ENCODE measurements at places on chromosomes 6 and 20.

GRCh38 chr6:34459899-34460593, 5.8 kb upstream of the PACSIN1 start:
- peak; percentile 87 for DNase-seq

DNA sequence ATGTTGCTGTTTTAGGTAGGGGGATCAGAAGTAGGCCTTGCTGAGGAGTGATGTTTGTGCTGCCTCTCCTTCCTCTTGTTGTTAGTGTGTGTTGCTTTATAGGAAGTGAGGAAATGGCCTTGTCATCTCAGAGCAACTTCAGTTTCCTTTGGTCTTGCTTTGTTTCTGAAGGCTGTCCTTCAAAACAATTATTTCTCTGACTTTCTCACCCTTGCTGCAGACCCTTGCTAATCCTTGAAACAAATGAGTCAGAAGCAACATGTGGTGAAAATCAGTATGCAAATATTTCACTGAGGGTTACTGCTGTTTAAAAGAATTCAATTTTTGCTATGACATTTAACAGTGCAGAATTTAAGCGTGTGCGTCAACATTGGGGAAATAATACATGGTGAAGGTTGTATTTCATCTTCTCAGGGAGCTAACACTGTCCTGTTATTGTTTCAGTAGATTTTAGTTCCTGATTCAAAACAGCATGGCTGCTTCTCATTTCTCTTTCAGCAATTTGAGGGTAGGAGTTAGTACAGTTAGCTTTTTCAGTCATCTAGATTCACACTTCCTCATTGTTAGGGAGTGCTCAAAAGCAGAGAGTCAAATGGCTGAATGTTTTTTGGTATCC, 13.8 kb downstream of the RNF144B start:
- no peak for DNase-seq

DNA sequence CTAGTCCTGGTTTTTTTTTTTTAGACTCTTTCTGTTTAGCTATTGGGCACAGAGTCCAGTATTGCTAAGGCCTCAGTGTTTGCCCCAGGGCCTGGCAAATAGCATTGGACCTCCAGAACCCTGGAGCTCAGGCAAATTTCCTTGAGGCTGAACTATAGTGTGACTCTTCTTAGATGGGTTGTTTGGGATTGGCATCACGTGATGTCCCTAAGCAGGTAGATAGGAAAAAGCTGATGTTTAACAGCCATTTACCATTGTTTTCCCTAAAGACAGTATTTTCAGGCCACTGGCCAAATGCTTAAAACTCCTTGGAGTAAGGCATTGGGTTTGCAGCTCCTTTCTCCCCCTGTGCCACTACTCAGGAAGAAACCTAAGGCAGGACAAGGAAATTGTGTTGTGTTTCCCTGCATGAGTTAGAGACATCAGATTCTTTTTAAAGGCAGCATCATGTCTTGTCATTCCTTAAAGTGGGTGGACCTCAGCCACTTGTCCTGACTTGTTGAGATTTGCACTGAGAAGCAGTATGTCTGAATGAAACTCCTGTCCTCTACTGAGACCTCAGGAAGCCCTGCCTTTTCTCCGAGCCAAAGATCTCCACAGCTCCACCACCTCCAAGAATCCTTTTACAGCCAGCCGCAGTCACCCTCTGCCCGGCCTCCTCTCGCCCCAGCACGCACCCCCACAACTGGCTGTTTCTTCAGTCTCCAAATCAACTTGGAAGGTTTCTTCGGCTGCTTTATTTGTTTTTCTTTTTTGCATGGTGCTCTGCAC, 46.2 kb upstream of the RNF144B start:
- no peak for DNase-seq

GRCh38 chr20:33176101-33176500, 8.1 kb downstream of the BPIFA2 start:
- DNase-seq = no peak

- no peak for DNase-seq
Measured at GRCh38 chr6:82705579-82705978, 342.0 kb downstream of the TPBG start.

- no peak for DNase-seq
Measured at GRCh38 chr20:36303020-36303595, 3.0 kb upstream of the DLGAP4 start.

GRCh38 chr20:25076731-25077609, 5.0 kb downstream of the VSX1 start:
- DNase-seq = peak; percentile 49

DNA sequence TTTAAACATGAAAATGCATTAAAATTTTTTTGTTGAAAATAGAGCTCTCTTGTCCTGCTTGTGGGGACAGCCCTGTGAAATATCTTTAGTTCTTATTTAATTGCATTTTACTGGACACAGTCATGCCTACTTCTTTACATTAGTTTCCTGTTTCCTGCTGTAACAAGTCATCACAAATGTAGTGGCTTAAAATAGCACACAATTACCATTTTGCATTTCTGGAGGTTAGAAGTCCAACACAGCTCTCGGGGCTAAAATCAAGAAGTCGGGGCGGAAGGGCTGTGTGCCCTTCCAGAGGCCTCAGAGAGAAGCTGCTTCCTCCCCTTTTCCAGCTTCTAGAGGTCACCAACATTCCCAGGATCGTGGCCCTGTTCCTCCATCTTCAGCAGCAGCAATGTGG, 29.4 kb downstream of the PNLDC1 start:
- no peak for DNase-seq

- no peak for DNase-seq
Measured at GRCh38 chr6:29678114-29678513, 2.8 kb downstream of the ZFP57 start.

DNA sequence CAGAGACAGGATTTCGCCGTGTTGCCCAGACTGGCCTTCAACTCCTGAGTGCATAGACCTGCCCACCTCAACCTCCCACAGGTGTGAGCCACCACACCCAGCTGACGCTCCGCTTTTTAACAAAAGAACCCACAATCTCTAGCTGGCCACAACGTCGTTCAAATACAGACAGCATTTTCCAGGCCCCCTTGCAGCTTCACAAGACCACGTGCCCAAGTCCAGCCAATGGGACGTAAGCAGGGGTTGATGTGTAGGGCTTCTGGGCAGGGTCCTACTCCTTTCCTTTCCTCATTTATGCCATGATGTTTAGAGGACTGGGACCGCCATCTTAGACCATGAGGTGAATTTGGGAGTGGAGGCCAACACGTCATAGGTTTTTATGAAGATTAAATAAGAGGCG, 81.0 kb downstream of the TFAP2C start:
- no peak for DNase-seq

DNA sequence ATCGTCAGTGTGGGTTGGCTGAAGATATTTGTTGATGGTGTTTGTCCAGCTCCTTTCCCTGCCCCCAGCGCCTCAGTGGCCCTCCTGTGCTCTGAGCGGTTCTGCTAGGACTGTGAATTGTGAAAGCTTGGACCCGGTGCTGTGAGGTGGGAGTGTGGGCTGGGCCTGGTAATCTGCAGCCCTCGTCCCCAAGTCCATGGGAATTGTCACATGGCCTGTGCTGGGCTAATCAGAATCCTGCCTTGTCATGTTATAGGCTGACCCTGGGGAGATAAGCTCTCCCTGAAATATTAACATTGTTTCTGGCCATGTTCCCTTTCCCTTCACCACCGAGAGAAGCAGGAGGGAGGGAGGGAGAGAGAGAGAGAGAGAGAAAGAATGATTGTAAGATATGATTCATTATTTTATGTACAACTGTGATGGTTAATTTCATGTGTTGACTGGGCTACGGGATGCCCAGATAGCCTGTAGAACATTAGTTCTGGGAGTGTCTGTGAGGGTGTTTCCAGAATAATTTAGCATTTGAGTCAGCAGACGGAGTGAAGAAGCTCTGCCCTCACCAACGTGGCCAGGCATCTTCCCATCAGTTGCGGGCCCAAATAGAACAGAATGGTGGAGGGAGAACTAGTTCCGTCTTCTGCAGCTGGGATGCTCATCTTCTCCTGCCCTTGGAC, 62.4 kb downstream of the TFAP2C start:
- no peak for DNase-seq

DNA sequence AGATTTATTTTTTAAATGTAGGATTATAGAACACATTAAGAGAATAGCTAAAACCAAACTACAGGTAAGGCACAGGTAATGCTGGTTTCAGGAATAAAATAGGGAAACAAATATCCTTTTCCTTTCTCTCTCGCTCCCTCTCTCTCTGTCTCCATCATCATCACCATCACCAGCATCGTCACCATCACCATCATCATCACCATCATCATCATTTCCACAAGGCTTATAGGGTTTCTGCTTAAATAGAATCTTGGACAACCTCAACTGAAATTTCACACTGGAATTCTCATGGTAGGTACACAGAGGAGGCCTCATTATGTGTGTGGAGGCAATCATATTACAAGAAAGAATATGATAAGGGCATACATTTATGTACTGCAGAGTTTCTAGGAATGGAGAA, 823.6 kb downstream of the MAFB start:
- DNase-seq = no peak

DNA sequence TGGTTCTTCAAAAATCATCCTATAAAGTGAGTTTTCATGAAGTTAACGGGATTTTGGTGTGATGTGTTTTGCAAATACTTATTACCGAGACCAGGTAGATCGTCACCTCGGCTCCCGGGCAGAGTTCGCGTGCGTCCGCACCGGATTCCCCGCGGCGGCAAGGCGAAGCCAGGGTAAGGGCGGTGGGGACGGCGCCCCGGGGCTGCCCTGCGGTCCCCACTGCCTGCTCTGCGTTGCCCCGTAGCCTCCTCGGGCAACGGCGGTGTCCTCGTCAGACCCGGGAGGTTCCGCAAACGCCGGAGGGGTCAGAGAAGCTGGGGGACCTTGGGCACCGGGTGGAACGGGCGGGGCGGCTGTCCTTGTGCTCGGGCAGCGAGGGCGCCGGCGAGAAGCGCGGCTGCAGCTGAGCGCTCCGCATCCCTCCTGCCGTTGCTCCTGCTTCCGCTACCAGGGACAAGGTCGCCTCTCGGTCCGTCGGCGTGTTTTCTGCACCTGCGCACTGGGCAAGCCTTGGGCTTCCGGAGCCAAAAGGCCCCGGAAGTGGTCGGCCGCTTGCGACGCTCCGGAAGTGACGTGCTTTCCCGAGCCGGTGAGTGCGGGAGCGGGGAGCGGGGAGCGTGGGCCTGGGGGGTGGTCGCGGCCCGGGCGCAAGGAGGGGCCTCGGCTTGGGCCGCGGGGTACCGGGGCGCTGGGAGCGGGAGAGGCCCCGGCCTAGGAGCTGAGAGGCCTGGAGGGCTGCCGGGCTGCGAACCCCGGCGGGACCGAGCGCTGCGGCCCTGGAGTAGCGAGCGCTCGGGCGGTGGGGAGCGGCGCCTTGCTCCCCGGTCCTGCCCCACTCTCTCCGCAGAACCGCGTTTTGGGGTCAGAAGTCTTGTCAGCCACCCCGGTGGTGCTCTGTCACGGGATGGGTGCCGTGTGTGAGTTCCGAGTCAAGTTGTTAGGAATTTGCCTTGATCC, at the start of gene MTG2:
TSS of gene MTG2 (plus strand) at position 560 of the 957 bp plus-strand sequence. CDS start 10,393 bp downstream, outside the sequence.
- peak; percentile 98 for DNase-seq

DNA sequence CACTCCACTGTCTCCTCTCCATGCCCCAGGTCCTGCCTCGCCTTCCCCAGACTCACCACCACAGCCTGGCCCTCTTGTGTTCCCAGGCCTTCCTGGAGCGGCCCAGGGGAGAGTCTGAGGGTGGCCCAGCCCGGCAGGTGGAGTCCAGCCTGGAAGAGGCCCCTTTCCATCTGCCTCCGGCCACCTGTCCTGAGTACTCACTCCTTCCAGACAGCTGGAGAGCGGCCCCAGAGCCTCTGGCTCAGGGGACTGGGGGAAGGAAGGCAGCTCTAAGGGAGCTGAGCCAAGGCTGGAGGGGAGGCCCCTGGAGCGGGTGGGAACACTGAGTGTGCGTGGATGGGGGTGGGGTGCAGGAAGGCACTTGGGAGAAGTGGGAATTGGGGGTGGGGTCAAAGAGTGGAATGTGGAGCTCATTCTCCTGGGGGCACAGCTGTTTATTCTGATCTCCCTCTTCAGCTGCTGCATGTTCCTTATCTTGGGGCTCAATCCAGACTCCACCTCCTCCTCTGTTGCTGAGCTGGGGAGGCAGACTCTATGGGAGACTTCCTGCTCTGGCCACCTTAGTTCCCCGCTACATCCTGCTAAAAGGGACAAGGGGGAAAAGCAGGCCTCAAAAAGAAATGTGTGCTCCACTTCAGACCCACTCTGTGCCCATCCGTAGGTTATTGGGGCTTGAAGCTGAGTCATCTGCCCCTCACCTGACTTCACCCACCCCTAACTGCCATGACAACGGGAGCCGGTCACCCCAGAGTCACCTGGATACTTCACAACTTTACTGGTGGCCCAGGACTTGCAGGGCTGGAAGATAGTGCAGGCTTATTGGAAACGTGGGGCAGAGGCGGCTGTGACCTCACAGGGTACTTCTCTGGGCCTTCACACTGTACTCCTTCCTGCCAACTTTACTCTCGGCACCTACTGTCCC, 19.5 kb upstream of the TAF8 start:
- peak; percentile 66 for DNase-seq

- no peak for DNase-seq
Measured at GRCh38 chr20:33313686-33314314, 30.8 kb downstream of the BPIFB1 start.

DNA sequence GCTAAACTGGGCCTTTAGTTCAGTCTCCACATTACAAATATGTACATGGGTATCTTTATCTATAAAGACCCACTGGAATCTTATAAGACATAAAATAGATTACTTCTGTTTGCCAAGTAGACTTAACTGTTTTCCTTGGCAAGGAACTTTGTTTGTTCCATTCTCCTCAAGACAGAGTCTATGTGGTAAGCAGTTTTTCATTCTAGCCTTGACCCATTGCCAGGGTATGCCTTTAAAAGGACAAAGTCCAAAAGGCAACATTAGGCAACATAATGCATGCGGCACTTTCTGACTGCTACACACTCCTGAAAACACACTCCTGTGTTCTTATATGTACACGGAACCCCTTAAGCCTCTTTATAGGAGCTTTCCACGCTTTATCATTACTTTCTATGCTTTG, 20.4 kb downstream of the VNN1 start:
- DNase-seq = no peak

DNA sequence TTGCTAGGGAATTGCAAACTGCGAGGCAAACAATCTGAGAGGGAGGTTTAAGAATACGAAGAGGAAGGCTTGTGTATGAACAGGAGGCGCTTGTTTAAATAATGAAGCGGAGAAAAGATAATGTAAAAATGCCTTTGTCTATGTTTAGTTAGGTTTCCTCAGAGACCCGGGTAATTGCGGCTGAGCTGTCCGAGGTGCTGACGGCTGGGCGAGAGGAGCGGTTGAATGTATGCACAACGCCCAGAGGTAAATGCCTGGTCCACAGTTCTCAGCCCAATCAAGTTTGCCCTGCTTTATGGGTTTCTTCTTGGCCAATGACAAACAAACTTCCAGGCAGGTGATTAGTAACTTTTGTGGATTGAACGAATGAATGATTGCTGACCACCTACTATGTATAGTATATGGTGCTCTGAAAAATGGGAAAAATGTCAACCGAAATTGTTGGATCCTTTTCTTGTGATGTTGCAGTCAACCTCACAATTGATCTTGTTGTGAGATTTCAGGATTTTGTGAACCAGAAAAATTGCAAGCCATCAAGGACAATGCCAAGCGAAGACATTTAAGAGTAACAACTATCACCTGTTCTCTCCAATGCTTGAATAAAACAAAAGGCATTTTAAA, 38.3 kb upstream of the SLC32A1 start:
- peak; percentile 86 for DNase-seq

GRCh38 chr6:80134065-80134464, 27.6 kb downstream of the BCKDHB start:
- DNase-seq = no peak

Data from GM23338 (cell line).